HL-60 (cell line): ENCODE measurements at places on chromosomes 5 and 9.

DNA sequence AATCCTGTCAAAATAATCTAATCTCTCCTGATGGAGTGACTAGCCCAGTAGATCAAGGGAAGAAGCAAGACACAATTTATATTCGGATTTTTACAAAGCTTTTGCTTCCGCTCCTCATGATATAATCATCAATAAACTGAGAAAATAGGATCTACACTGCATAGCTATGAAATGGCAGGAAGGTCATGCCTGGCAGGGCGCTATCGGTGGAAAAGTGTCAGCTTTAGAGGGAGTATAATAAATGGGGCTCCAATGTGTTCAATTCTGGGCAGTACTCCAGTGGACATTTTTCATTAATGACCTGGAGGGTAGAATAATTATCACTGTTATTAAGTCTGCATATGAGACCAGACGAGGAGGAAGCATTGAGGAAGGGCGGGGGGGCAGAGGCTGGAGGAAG lies 1013.3 kb upstream of the DMAC1 start:
- DNase-seq: no peak

DNA sequence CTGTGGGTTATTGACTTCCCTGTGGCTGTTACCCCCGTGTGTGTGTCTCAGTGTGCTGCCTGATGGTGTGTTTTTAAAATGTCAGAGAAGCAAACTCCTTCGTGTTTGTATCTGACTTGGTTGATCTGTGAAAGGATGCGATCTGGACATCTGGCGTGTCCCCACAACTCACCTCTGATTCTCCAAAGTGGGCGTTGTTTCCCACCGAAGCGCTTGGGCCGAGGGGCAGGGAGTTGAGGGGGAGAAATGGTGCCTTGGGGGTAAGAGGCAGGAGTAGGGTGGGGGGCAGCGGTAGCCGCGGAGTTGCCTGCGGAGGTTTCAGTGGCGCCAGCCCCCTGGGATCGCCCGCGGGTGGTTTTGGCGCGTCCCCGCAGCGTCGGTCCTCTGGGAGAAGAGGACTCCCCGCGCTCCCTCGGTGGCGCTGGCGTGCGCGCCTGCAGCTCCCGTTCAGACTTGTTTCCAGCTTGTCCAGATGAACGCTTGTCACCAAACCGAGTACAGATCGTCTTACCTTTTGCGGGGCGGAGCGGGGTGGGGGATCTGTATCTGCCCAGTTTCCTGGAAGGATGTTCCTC lies 1.1 kb downstream of the MAST4 start:
- DNase-seq: no peak

- no peak for DNase-seq
Measured at GRCh38 chr5:132427281-132428146, 58.0 kb downstream of the SLC22A5 start.

- DNase-seq: no peak
Measured at GRCh38 chr9:131610231-131610761, 65.0 kb downstream of the PRRT1B start.

- no peak for DNase-seq
Measured at GRCh38 chr9:137294681-137295237, 7.3 kb downstream of the NRARP start.

DNA sequence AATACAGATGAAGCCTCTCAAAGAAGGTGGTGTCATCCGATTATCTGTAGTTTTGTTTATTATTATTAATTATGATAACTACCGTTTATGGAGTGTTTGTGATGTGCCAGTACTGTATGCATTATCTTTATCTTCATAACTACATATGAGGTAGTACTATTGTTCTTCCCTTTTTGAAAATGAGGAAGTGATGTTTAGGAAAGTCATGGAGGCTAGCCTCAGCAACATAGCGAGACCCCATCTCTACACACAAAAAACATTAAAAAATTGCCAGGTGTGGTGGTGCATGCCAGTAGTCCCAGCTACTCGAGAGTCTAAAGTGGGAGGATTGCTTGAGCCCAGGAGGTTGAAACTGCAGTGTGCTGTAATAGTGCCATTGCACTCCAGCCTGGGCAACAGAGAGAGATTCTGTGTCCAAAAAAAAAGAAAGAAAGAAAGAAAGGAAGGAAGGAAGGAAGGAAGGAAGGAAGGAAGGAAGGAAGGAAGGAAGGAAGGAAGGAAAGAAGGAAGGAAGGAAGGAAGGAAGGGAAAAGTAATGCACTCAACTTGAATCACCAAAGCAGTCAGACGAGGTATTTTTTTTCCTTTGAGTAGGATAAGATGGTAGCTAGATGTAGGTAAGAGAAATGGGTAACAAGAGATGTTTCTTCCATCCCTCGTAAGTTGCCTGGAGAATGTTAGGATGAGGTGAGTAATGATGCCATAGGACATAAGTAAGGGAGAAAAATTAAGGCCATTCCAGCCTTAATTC lies 47.8 kb downstream of the PAM start:
- DNase-seq: no peak
